ENCODE measurements at places on chromosomes 2 and 18.
A peak's percentile ranks its signal among the peaks of the same experiment; 100 is the strongest.

DNA sequence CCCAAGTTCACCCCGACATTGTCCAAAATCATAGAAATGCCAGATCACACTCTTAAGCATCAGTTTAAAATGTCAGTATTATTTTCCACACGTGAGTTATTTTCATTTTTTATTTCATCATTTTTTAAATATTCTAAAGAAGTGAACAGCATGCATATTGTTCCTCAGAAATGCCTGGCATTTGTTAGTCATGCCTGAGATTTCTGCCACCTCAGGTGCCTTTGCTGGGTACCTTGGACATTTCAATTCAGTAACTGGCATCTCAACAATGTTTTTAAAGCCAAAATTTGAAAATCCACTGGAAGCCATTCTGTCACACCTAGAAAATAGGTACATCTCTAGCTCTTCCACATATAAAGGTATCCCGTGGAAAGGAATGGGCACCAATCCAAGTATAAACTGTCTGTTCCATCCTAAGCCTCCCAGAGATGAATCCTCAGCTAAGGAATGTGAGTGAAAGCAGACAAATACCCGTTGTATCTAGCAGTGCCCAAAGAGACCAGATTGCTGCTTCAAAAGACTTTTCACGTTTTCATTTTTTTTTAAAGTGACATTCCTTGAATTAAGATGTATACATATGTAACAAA lies 159.8 kb downstream of the ZNF385B start:
- DNase-seq, result no peak

DNA sequence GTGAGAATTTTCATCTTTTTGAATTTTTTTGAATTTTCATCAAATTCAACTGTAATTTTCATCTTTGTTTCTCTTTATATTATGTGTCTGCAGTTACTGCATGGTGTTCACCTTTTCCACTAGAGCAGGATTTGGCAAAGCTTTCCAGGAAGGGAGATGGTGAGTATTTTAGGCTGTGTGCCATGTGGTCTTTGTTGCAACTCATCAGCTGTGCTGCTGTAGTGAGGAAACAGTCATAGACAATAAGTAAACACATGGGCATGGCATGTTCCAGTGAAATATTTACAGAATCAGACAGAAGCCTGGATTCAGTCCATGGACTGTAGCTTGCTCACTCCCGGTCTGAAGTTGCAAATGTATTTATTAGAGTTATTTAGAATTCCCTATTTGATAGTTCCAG lies 120.4 kb downstream of the DCDC2C start:
- DNase-seq, result no peak

GRCh38 chr2:18268400-18268799 lies 292.1 kb downstream of the RDH14 start:
- no peak for DNase-seq

DNA sequence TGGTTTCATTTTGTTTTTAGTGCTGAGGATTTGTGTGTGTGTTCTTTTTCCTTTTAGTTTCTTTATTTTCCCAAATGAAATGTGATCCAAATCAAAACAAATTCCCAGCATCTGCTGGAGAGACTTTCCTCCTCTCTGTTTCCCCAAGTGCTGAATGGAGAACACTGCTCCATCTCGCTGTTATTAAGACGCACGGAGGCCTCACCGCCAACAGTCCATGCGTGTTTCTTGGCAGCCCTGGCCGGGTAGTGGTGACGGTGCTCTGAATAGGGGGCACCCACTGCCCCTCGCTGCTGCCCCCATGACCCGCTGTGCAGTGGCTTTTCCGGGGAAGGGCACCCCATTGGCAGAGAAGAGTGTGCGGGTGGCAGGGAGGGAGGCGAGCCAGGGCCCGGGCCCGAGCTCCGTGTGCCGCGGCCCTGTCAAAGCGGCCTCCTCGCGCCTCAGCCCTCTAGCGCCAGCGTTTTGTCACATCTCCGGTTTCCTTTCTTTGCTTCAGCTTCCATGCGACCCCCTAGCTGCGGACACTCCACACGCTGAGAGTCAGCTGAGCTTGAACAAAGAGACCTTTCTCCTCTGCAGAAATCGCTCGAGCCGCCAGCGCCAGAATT lies 473.7 kb upstream of the SALL3 start:
- no peak for DNase-seq

GRCh38 chr2:239940861-239941570 lies 84.1 kb downstream of the NDUFA10 start:
- DNase-seq, result no peak

DNA sequence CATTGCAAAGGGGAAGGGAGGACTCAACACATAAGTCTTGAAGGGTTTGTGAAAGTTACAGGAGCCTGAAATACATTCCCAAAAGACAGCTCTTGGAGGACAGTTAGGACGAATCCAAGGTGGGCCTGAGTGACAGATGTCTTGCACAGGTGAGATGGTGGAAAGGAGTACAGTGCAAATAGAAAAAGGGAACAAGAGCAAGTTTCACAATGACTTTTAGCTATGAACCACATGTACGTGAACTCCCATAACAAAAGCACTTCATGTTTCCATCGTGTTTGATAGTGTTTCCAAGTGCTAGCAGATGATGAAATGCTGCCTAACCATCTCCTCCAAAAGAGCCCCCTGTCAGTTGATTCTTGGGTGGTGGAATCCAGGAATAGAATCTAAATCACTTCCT lies 1.8 kb downstream of the IL18RAP start:
- peak; percentile 28 for DNase-seq

DNA sequence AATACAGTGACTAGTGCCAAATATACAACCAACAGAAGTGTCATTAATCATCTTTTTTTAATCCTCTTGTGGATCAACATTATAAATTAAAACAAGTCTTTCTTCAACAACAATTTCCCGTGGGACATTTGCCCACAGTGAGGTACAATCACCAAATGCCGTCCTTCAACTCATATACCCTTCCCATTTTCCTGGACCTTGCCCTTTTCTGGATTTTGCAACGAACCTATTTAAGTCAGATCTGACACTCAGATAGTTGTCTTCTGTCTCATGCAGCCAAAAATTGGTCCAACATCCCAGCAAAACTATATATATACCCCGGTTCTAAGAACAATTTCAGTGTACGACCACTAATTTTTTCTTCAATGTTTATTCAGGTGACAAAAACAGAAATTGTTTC lies 324.0 kb downstream of the DSEL start:
- DNase-seq, result no peak

DNA sequence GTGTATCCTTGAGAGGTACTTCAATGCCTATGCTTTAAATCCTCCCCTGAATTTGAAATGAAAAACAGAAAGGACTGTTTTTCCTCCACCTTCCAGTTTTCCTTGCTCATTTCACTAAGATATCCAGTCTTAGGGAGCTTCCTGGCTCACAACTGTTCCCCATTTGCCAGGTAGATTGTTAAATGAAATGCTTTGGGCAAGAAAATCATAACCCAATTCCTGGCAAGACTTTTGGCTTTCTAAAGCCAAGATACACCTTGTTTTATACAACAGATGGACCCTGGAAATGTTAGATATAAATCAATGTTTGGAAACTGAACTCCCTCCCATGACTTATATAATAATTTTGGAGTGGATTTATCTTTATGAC lies 3.6 kb upstream of the CHMP3 start:
- no peak for DNase-seq

GRCh38 chr18:4450065-4450658 lies 4.9 kb downstream of the DLGAP1 start:
- no peak for DNase-seq

DNA sequence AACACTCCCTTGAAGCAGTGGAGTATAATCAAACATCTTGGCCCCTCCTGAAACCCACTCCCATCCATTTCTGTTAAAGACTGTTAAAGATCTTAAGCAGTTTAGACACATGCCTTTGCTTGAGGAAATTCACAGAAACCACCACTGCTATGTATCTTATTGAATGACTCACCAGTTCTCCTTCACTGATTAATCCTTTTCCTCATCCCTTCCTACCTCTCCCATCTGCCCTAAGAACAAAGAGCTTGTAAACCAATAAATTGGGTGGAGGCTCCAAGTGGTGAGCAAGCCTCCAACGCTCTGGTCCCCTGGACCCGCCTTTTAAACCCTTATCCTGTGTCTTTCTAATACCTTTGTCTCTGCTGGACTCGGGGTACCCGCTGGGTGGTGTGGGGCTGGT lies 746.1 kb downstream of the LRP1B start:
- DNase-seq, result no peak

- no peak for DNase-seq
Measured at GRCh38 chr2:189862751-189863150, 78.5 kb downstream of the PMS1 start.

- DNase-seq, result no peak
Measured at GRCh38 chr2:229591611-229592010, 122.7 kb downstream of the DNER start.

DNA sequence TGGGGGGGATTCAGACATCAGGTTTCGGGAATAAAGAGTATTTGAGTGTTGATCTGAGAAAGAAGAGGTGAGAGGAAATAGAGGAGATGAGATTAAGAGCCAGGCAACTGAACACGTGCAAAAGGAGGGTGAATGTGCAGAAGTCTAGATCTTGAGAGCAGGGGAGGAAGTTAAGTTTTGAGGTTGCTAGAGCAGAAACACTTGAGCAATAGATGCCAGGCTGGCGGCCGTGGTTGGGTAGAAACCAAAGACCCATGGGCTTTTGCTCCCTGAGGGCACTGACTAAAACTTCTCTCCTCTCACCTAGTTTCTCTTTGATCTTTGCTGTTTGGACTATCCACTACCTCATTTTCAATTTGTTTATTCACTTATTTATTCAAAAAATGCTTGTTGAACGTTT lies 116.0 kb downstream of the CDC42EP3 start:
- peak; percentile 46 for DNase-seq

GRCh38 chr2:202037086-202037485 lies 3.4 kb downstream of the FZD7 start:
- DNase-seq, result no peak

- no peak for DNase-seq
Measured at GRCh38 chr2:1746174-1747064, 2.1 kb upstream of the PXDN start.

Data from common myeloid progenitor, CD34-positive (primary cell).